ENCODE measurements at places on chromosomes 13 and 19. TPM values are rescaled to one million over a fixed set of nuclear protein-coding genes. Genes with fewer than 3 reads are reported as not detected.

DNA sequence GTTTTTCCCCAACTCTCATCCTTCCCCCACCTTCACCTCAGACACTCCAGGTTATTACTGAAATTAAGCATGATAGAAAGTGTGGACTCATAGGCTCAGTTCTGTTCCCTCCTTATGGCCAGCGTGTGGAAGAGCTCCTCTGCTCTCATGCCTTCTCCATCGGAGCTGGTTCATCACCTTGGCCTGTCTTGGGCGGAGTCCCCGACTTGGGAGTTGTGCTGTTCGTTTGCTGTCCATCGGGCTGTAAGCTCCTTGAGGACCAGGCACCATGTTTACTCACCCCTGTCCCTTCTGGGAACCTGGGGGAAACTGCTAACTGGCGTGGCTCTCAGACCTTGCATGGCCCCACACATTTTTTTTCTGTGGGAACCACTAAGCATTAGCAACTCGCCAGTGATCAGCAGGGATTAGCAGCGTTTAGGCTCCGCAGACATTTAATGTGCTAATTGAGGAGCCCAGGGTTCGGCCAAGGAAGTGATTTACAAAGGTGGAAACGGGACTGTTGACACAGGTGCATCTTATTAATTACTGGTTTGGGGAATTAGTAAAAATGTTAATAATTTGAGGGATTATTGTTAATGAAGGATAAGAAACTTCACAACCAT, 123.8 kb downstream of the TM9SF2 start:
- DNase-seq = no peak

- no peak for DNase-seq
Measured at GRCh38 chr13:105247830-105248229, 1287.6 kb downstream of the EFNB2 start.

GRCh38 chr13:41008349-41008980, 10.7 kb downstream of the ELF1 start:
- no peak for DNase-seq

GRCh38 chr13:48232420-48233045, 473 bp upstream of the ITM2B start:
- DNase-seq = no peak

The ADAMTS10 gene
- 3.1 TPM for total RNA-seq

- no peak for DNase-seq
Measured at GRCh38 chr19:2186071-2186846, 22.5 kb downstream of the DOT1L start.

Measured in activated T-cell treated with anti-CD3 and anti-CD28 coated beads, Interleukin-2, amount 50 U/mL, for 4 hours (primary cell).